CD4-positive, alpha-beta T cell treated with Interleukin-1 beta for 1 hour (primary cell): ENCODE measurements at places on chromosomes 13 and 19.

GRCh38 chr13:29903996-29904395, 53.6 kb upstream of the UBL3 start:
- DNase-seq = no peak

- no peak for DNase-seq
These were observed 50.7 kb upstream of the GPR183 start for GRCh38 chr13:99357941-99358340.

DNA sequence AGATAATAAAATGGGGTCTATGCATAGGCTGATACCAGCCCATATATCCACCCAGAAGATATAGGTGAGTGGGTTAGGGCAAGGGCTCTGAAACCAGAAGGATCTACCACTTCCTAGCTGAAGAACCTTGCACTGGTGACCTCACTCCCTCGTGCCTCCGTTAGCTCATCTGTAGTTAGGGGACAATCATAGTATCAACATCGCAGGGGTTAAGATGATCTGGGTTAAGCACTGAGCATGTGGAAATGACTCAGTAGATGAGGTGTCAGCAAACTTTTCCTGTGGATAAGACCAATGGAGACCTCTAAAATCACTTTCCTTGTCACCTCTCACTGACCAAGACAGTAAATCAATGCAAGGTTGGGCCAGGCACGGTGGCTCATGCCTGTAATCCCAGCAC, 30.5 kb downstream of the TNFSF14 start:
- DNase-seq = no peak

DNA sequence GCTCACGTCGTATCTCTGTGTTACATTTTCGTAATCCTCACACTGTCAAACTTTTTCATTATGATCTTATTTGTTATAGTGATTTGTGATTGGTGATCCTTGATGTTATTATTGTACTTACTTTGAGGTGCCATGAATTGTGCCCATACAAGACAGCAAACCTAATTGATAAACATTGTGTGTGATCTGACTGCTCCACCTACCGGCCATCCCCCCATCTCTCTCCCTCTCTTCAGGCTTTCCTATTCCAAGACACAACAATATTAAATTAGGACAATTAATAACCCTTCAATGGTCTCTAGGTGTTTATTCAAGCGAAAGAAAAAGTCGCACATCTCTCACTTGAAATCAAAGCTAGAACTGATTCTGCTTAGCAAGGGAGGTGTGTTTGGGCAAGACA, 349.3 kb downstream of the RBM26 start:
- no peak for DNase-seq

GRCh38 chr19:50461066-50461875, 15.0 kb upstream of the EMC10 start:
- peak; percentile 73 for DNase-seq
